ENCODE measurements at places on chromosomes 11 and 22.

GRCh38 chr11:73907191-73907590 is 30.4 kb downstream of the PAAF1 start:
- no peak for DNase-seq

GRCh38 chr11:112343368-112344039 is 82.8 kb upstream of the PLET1 start:
- DNase-seq: no peak

DNA sequence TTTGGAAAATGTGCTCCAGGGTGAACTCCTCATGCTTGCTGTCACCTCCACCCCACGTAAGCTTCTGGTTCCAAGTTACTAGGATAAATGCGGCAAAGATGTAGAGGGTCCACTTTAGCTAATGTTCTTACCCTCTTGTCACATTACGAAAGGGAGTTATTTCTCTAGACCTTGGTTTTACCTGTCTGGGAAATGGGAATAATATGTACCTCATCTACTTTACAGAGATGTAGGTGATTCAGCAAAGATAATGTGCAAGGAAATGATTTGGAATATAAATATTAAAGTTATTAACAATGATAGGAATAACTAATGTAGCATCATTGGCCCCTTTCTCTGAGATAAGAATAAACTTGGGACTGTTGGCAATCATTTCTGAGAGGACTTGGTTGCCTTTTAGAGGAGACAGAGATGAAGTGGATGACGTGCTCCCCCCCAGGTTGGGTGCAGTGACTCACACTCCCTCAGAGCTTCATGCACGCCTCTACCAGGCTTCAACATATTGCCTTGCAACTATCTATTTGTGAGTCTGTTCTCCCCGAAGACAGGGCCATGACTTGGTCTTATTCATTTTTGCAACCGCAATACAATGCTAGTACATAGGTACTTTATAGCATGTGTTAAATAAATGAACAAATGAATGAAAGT is 97.1 kb downstream of the ME3 start:
- DNase-seq: no peak

DNA sequence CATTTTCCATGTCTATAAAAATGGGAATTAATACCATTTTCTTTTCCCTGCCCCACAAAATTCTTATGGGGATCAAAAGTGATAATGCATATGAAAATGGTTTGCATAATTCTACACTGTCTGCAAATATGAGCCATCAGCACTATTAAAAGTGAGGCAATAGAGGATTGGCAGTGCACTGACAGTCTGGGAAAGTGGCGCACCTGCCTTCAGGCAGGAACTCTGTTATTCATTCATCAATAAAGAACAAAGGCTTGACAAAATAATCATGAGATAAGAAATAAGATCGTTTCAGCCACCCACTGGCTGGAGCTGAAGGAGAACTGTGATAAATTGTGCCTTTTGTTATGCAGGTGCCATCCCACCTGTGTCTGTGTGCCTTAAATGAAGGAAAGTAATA is 49.5 kb downstream of the ARFGAP2 start:
- DNase-seq: no peak

GRCh38 chr11:66334605-66335442 is 1.4 kb downstream of the RIN1 start:
- no peak for DNase-seq
